ENCODE measurements at places on chromosomes 12 and 14. TPM values are rescaled to one million over a fixed set of nuclear protein-coding genes. Genes with fewer than 3 reads are reported as not detected.

DNA sequence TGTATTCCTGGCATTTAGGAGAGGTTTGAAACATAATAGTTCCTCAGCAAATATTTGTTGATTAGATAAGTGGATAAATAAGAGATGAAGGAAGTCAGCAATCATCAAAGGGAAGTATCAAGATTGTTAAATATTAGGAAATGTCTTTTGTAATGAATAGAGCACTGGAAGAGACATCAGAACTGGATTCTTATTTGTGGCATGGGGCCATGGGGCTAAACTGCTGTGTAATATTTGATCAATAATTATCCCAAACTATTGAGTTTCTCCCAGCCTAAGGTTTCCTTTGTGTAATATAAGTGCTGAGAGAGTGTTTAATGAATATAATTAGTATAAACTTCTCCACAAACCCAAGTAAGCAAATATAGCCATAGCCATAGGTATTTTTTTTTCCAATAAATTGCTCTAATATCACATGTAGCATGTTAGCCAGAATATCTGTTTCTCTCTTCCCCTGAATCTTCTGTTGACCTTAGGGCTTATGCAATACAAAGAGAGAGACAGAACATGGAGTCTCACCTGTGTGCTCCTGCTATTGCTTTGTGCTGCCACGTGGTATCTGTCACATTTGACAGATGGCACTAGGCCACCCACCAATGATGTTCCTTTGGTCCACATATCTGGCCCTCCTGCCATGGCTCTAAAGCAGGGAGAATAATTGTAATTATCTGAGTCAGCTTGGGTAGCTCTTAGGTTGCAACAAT is 658.7 kb downstream of the SOX5 start:
- no peak for DNase-seq

- no peak for DNase-seq
These were observed 50.8 kb upstream of the BBS10 start for GRCh38 chr12:76399040-76399439.

DLK1 gene
- total RNA-seq = not detected

CALCOCO1 gene
- total RNA-seq = 165 TPM

HOTAIR gene
- total RNA-seq = not detected

GRCh38 chr12:54286042-54287030 is 5.8 kb downstream of the HNRNPA1 start:
- no peak for DNase-seq

EIF2S3B gene
- total RNA-seq = 0.45 TPM

MAP1LC3B2 gene
- 1.1 TPM for total RNA-seq

GRCh38 chr14:64762044-64763034 is 58.1 kb downstream of the PLEKHG3 start:
- DNase-seq = no peak

CLEC4C gene
- not detected for total RNA-seq

PROX2 gene
- not detected for total RNA-seq

GNG2 gene
- 135 TPM for total RNA-seq

PLBD1 gene
- 35.7 TPM for total RNA-seq

DNA sequence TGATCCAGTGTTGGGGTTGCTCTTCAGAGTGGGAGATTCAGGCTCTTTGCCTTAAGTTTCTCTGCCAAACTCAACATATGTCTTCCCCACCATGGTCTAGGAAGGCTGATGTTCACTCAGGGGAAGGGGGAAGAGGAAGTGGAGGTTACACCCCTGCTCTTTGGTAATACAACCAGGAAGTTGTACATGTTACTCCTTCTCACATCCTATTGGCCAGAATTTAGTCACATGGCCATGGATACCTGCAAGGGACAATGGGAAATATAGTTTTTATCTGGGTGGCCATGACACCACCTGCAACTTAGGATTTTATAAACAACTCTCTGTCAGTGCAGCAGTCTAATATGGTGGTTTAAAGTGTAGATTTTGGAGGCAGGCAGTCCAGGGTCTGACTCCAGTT is 150.9 kb downstream of the TBX5 start:
- DNase-seq = no peak

KLRC2 gene
- not detected for total RNA-seq

DNA sequence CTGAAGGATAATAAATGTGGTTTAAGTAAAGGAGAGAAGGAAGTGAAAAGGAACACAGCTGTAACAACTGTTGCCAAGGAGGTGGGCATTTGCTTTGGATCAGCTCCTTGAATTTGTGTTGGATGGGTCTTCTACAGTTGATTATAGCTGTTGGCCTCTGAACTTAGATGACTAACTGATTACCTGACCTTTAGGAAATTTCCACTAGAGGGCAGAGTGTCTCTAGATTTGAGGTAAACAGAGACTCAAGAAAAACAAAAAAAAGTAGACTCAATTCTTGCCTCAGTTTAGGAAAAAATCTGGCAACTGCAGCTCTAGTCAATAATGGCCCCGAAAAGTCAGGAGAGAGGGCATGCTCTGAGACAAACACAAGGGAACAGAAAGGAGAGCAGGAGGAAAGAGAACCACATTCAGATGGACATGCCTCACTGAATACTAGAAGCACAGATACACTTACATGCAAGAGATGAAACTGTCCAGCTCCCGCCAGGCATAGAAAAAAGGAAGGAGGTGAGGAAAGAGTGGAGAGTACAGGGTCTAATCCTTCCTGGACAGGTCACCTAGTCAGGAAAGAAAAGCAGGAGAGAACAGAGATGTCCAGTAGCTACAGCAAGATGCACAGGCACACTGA is 20.6 kb downstream of the COX14 start:
- DNase-seq = no peak

DNA sequence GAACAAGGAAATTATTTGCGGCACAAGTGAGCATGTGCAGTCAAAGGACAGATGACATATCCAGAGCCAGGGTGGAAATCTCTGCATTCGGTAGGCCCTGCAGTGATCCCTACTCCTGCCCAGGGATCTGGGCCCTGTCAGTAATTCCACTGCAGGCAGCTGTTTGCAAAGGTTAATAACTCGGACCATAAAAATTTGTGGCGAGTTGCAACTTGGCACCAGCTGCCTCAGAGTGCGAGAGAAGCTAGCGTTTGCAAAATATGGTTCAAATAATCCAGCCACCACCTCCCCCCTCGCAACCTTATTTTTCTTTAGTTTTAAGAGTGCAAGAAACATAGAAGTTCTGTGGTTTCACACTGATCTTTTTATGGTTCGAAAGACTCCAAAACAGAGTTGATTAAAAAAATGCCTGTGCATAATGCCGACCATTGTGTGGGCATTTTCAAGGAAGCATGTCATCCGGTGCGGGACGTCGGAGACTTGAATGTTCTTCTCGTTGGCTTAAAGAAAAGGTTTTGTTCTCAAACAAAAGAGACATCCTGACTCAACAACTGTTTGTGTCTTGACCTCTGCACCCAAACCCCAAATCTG is 224.5 kb downstream of the BCL11B start:
- DNase-seq = peak; percentile 28

- no peak for DNase-seq
These were observed 148.6 kb upstream of the SLC38A2 start for GRCh38 chr12:46521145-46521544.

STON2 gene
- 20.8 TPM for total RNA-seq

DNA sequence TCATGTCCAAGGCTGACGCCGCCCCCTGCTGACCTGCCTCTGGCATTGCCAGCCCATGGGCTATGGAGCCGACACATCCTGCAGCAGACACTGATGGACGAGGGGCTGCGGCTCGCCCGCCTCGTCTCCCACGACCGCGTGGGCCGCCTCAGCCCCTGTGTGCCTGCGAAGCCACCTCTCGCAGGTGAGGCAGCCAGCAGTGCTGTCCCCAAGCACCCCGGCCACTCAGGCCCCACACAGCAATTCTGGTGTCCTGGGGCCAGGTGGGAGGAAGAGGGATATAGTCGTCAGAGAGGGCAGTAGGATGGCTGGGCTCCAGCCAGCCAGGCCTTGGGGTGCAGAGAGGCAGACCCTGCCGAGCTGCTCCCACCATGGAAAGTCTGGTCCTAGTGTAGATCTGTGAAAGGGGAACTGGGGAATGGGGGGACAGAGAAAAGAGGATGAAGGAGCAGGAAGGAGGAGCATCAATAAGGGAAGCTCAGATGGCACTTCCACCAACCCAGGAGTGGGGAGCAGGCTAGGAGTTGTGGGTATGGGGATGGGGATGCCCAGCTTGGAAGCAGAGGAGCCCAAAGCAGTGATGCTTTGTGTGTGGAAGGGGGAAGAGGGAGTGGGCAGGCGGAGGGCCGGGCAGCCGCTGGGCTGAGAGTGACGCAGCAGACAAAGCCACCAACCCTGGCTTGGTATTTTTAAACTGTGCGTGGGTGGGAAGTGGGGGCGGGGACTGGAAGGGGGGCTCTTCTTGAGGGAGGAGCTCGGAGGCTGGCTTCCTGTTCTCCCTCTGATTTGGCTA is 4.7 kb downstream of the NAB2 start:
- no peak for DNase-seq

- DNase-seq = no peak
These were observed 37.7 kb downstream of the LRRC74A start for GRCh38 chr14:76863724-76864407.

ZFHX2 gene
- total RNA-seq = 3.1 TPM

RNASE7 gene
- 0.39 TPM for total RNA-seq

- no peak for DNase-seq
These were observed 195.5 kb downstream of the NPAS3 start for GRCh38 chr14:33134162-33134561.

DNA sequence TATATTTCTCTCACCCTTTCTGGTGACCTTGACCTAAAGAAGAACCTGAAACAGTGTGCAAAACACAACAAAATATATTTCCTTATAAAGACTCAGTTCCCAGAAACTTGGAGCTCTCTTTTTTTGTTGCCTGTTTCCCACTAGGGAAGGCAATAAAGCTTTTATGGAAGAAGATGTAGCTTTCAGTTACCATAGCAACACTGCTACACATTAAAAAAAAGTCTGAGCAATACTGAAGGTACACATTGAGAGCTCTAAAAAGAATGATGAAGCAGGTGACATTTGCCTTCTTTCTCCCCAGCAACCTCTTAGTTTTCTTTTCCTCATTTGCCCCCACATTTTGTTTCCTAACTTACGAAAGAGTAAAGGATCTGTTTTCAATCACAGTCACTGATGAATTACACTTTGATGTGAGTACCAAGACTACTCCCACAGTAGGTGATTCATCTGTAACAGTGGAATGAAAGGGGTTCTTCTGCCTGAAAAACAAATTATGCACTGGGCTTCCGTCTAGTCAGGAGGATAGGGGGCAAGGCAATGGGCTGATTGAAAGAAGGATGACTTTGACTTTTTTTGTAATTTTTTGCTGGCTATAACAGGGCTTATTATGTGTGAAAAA is 1.1 kb upstream of the CATSPERB start:
- no peak for DNase-seq

BDKRB1 gene
- 0.71 TPM for total RNA-seq

DNA sequence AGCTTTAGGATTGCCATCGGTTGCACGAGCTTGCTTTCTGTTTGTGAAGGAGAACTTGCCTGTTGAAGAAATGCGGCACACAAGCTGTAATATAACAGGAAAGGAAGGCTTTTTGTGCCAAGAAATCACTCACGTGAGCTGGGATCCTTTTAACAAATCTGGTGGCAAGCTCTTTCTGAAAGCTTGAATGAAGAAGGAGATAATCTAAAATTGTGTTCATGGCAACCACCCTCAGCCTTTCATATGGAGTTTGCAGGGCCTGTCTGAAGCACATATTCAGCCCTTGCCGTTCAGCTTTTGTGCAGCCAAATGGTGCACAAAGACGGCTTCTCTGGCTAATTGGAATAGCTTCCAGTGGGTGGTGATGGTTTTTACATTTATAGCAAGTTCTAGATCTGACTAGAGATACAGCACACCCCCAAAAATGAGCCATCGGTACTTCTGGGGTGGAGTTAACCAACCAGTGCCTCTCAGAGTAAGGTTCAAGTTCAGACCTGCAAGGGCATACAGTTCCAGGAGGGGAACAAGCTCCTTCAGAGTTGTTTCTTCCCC is 107.4 kb downstream of the AEBP2 start:
- no peak for DNase-seq

GRCh38 chr12:127583041-127583440 is 683.9 kb upstream of the TMEM132C start:
- DNase-seq = no peak

GALNT8 gene
- 1.2 TPM for total RNA-seq

- peak; percentile 6 for DNase-seq
These were observed 4.4 kb upstream of the TINF2 start for GRCh38 chr14:24246765-24247212.

DNA sequence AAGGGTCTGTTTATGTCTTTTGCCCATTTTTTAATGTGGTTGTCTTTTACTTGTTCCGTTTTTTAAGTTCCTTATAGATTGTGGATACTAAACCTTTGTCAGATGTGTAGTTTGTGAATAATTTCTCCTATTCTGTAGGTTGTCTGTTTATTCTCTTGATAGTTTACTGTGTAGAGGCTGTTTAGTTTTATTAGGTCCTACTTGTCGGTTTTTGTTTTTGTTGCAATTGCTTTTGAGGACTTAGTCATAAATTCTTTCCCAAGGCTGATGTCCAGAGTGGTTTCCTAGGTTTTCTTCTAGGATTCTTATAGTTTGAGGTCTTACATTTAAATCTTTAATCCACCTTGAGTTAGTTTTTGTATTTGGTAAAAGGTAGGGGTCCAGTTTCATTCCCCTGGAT is 33.9 kb downstream of the SLC39A9 start:
- DNase-seq = no peak

DNA sequence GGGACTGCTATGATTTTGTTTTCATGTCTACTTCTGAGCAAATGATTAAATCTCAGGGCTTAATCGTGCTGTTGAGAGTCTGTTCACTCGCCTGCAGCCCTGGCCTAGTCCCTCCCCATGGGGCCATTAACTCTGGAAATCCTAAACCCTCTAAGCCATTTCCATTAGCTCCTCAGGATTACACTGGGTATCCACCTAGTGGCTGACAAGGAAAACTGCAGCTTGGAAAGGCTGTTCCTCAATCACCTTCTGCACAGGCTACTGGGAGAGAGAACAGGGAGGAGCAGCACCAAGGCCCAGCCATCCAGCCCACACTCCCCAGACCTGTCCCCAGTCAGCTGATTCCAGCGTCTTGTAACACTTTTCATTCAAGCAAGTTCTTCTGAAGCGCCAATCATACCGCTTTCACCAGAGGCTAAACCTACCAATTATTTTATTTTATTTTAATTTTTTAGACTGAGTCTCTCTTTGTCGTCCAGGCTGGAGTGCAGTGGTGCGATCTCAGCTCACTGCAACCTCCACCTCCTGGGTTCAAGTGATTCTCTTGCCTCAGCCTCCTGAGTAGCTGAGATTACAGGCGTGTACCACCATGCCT is 48.7 kb downstream of the NEUROD4 start:
- no peak for DNase-seq

KRT74 gene
- total RNA-seq = not detected
